Activated CD4-positive, alpha-beta T cell treated with anti-CD3 and anti-CD28 coated beads, Interleukin-2, amount 50 U/mL, for 1 hour (primary cell): ENCODE measurements at places on chromosomes 3 and 15.

GRCh38 chr3:149174901-149175300 is 45.5 kb downstream of the HPS3 start:
- DNase-seq = no peak

DNA sequence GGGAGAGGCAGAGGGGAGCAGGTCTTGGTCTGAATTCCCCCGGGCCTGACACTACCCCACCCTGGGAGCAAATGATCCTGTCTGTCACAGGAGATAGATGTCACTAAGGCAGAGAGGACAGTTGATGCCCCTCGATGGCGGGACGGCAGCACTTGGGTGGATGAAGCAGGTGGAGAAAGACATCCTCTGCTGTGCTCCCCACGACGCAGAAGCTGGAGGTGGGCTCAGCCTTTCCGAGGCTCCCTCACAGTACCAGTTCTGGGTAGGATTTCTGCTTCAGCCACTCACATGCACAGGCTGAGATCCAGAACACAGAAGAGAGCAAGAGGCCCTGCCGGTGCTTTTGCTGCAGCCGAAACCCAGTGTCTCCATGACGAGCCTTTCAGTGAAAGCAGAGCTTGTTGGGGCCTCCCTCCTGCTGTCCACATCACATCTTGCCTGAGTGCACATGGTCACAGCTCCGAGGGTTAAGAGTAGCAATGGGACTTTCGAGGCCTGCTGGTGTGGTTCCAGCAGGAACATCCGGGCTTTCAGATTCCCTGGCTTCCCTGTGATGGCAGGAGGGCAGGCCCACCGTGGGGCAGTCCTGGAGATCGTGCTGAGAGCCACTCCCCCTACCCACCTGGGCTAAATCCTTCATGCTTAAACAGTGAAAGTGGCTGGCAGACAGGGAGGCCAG is 107.3 kb upstream of the PRR20G start:
- no peak for DNase-seq

DNA sequence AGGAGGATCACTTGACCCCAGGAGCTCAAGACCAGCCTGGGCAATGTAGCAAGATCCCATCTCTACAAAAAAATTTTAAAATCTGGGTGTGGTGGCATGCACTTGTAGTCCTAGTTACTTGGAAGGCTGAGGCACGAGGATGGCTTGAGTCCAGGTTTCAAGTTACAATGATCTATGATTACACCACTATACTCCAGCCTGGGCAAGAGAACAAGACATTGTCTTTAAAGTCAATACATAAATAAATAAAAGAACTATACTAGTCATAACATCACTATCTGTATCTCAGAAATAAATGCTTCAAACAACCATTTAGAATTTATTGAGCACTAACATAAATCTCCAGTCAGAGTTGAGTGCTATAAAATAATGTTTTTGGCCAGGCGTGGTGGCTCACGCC is 8.5 kb upstream of the PHLDB2 start:
- DNase-seq = no peak

GRCh38 chr15:40243126-40243810 is 4.4 kb downstream of the PAK6 start:
- no peak for DNase-seq

GRCh38 chr3:31562525-31562924 is 29.8 kb downstream of the STT3B start:
- peak; percentile 32 for DNase-seq
